ENCODE measurements at places on chromosomes 7 and 10.

GRCh38 chr7:42883950-42884349 is 27.9 kb downstream of the C7orf25 start:
- DNase-seq, result no peak

DNA sequence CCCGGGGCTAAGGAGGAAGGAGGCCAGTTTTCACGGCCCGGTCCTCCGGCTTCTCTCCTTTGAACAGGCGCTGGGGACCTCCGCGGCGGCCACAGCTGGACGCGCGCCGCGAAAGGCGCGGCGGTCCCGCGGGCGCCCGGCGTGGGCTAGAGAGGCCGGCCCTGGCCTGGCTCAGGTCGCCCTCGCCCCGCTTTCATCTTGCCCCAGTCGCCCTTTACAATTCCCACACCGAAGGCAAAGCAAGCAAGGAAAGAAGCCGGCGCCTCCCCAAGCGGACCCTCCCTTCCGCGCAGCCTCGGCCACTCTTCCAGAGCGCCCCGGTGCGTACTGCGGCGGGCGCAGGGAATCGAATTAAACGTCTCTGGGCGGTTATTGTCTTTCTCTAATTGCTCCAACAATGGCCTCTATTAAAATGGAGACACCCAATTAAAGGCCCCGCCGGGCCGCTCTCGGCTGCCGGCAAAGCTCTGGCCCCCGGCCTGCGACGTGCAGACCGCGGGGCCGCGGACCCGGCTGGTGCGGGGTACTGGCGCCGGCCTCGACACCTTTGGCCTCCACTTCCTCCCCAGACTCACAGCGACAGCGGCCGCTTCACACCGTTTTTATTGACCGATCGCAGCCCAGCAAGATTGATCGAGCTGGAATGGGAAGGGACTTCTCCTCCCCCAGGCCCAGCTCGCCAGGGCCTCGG is 4.5 kb upstream of the GATA3 start:
- DNase-seq, result no peak

DNA sequence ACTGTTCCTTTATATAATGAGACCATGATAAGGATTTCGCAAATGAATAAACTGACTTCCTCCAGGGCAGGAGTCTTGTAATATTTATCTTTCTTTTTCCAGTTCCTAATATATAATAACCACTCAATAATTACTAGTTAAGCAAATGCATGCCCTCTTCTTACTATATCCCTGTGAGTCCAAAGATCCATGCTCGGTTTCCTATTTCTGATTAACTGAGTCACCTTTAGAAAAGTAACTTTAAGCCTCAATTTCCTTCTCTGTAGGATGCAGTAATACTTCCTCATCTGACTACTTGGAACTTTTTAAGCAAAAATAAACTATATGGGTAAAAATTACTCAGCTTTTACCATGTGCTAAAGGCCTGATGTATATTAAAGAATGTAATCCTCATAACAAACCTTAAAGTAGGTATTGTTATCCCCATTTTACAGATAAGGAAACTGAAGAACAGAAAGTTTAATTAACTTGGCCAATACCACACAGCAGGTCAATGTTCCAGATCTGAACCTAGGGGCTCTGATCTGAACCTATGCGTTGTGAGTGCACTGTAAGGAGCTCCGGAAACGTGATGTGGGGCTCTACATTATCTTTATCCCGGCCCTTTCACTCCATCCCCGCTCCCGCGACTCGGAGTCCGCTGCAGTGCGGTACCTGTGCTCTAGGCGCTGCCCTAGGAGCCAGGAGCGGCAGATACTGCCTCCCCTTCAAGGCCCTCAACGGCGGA is 458 bp downstream of the COX15 start:
- DNase-seq, result no peak

GRCh38 chr10:76454506-76455140 is 1023.2 kb downstream of the LRMDA start:
- DNase-seq, result no peak

DNA sequence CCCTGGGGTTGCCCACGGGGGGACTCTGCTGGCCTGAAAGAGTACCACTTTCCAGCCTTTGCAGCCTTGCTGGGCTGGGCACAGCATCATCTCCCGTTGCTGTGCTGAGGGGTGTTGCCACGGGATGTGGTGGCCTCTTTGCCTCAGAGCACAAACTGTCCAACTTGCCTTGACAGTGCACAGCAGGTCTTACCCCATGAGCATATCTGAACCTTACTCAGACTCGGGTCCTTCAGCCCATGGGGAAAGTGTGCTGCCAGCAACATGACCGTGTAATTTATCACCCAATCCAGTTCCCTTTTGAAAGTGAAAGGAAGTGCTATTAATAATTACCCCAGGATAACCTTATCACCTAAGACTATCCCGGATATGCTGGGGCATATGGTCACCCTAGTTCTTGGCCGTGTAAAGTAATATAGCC is 46.8 kb downstream of the TBXAS1 start:
- DNase-seq, result no peak

GRCh38 chr10:49260644-49261296 is 38.2 kb upstream of the C10orf71 start:
- no peak for DNase-seq

DNA sequence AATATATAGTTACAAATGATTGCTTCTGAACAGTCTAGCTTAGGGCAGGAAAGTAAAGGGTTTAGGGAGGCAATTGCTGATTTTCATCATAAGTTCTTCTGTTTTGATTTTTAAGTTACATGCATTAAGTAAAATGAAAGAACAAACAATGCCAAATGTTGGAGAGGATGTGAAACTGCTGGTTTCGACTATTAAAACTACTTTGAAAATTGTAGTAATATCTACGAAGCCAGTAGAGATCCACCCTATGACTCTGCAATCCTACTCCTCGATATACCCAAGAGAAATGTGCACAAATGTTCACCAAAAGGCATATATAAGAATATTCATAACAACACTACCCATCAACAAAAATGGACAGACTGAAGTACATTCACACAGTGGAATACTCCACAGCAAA is 24.3 kb downstream of the PDZD8 start:
- no peak for DNase-seq

GRCh38 chr10:129897871-129898626 is 66.0 kb downstream of the EBF3 start:
- no peak for DNase-seq

- no peak for DNase-seq
Observed at GRCh38 chr10:62666275-62666674, 138.2 kb upstream of the ADO start.

- no peak for DNase-seq
Observed at GRCh38 chr10:98916526-98917125, 319.0 kb downstream of the HPSE2 start.

- no peak for DNase-seq
Observed at GRCh38 chr10:43118631-43119415, 19.4 kb upstream of the CSGALNACT2 start.

DNA sequence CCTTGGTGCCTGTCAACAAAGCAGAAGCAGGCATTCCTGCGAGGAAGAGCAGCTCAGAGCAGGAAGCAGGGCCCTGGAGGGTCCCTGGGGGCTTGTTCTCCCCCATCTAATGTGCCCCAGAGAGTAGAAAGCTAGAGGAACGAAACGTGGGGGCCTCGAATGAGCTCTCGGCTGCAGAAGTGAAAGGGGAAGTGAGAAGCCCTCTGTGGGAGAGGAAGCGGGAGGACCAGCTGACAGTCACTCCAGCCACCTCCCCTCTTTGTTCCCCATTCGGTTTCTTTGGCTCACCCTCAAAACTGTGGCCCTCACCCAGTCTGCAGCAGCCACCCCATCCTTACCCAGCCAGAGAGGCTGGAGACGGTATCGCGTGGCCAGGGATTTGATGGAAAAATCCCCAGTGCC is 25.0 kb downstream of the C10orf105 start:
- DNase-seq, result peak; percentile 24

- no peak for DNase-seq
Observed at GRCh38 chr10:12787297-12787696, 214.2 kb downstream of the CCDC3 start.

DNA sequence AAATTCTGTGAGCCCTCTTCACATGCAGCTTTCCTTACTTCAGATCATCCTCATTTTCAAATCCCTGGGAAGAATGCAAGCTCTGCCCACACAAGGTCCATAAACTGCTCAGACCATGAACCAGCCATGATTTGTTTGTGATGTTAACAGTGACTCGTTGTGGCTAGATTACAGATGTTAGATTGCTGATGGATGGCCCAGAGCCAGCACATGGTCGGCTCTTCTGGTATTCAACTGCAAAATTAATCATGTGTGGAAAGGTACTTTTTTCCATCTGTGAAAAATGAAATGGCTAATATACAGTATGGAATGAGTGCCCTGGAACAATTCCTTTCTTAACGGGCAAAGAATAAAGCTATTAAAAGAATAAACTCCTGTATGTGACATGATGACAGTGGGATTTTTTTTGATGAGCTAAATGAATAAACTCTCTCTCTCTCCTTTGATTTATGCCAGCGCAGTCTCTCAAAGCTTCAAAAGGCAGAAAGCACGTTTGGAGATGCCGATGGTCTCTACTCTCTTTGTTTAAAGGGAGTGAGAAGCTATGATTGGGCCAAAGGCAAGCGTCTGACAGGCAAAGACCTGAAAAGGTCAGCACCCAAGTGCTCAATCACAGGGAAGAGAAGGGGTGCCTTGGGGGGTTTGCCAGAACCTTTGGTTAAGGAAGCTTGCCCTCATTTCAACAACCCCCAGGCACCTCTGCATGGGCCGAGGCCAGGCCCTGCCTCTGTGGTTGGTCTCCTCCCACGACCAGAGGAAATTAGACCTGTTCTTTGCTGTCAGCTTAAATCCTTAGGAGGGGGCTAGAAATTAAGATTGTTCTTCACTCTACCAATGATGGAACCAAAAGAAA is 444.0 kb upstream of the NFE2L3 start:
- DNase-seq, result no peak

- no peak for DNase-seq
Observed at GRCh38 chr10:1394155-1394912, 338.1 kb downstream of the WDR37 start.

DNA sequence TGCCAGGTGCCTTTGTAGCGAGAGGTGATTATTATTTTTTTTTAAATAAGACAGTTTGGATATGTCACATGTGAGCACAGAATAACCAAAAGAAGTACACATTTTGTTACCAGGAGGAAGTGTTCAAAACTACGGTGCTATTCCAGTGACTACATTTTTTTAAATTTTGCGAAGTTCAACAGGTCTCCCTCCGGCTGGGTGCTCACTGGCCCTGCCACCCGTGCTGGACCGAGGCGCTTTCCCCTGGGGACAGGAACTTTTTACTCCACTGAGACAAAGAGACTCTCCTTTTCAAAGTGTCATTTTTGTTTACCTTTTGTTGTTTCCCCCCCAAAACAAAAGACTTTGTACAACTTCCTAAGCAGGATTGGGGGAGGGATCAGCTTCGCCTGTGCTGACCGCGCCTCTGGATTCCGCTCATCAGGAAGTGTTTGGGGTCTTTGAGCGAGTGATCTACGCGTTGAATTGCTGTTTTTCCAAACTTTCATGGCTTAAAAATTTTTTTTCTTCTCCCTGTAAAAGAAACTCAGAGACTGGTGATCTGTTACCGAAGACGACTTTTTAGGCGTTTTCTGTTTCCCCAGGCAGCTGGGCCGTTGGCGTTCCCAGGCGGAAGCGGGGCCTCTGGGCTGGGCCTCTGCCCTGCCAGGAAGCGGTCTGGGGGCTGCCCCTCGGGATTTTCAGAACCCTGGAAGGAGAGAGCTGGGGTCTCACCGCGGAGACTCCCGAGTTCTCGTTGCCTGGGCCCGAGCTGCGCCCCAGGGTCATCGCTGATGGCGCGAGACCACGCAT is 7.2 kb downstream of the EN2 start:
- no peak for DNase-seq

GRCh38 chr7:157377436-157378124 is 40.8 kb downstream of the DNAJB6 start:
- no peak for DNase-seq

DNA sequence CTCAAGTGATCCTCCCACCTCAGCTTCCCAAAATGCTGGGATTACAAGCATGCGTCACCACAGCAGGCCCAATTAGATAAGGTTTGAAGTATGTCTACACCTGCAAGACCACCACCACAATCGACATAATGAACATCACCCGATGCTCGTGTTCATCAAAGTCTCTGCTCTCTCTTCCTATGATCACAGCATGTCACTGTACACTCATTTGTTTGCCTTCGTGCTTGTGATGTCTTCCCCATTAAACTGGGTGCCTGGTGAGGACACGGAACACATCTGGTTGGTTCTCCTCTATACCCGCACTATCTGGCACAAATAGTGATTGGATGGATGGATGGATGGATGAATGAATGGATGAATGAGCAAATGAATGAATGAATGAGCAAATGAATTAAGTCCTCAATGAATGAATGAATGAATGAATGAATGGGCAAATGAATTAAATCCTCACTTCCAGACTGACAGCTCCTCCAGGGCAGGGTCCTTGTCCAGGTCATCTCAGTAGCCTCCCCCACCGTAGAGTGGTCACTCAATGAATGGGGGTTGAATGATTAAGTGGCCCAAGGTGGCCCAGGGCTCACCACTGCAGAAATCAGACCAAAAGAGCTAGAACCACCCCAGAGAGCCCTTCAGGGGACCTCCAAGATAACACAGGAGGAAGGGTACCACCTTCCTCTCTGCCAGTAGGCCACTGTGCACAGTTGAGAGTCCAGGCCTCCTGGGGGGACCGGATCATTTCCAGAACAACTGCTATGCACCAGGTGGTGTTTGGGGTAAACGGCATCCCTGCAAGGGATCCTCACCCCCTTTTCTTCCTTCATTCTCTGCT is 101.9 kb upstream of the TNRC18 start:
- DNase-seq, result no peak

DNA sequence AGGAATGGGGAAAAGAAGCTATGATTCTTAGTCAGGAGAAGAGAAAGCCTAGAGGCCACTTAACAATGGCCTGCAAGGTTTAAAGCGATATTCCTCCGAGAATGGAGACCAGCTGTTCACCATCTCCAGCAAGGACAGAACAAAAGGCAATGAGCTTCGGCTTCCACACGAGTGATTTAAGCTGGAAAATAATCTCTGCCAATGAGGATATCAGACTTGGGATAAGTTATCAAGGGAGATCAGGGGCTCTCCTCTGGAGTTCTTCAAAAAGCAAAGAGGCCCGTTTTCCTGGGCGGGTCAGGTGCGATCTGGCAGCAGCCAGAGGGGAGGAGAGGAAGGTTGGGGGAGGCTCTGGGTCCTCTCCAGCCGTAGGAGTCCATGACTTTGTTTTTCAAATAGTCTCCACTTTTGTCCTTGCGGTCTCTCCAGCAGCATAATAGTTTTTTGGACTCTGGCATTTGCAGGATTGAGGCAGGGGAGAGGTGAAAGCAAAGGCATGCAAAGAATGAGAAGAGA is 211.3 kb downstream of the SKIDA1 start:
- DNase-seq, result no peak

- no peak for DNase-seq
Observed at GRCh38 chr7:6436385-6436685, 11.4 kb downstream of the DAGLB start.

- DNase-seq, result no peak
Observed at GRCh38 chr10:30353851-30354250, 4.8 kb upstream of the MTPAP start.
